ENCODE measurements at places on chromosomes 2 and 18. TPM values are rescaled to one million over a fixed set of nuclear protein-coding genes. Genes with fewer than 3 reads are reported as not detected.

The HOXD13 gene
- total RNA-seq: not detected

The TTC27 gene
- total RNA-seq: 13.2 TPM

GRCh38 chr2:172345956-172346555, 81.3 kb upstream of the ITGA6 start:
- no peak for DNase-seq
- no peaks in the 10 kb centered on the region for H3K27me3 ChIP-seq
- H3K4me1 ChIP-seq: peaks cover 5% of the 10 kb centered on the region
- H3K36me3 ChIP-seq: no peaks in the 10 kb centered on the region

DNA sequence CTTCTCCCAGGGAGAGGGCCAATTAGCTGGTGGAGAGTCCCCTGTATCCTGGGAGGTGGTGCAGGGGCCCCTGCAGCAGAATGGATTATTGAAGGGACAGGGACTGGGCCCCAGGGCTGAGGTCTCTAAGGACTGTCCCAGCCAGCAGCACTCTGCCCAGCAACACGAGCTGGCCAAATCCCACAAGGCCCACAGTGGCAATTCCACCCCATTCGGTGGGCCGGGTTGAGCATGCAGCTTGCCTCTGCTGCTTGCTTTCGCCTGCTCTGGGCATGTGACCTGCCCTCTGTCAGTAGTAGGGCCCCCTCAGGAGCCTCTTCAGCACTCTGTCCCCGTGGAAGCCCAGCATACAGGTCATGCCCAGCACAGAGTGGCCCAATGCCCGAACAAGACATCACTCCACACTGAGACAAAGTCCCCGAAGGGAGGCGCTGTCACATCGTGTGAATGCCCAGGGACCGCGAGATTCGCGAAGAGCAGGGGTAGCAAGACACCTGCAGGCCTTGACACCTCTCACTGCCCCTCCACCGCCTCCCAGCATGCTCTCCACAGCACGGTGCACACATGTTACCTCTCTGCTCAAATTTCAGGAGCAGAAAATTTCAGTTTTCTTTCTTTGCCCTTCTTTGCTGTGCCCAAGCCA, 65.4 kb downstream of the CRACDL start:
- DNase-seq: no peak
- no peaks in the 10 kb centered on the region for H3K27me3 ChIP-seq
- H3K4me3 ChIP-seq: no peak overlapping the region
- H3K27ac ChIP-seq: no peak overlapping the region

DNA sequence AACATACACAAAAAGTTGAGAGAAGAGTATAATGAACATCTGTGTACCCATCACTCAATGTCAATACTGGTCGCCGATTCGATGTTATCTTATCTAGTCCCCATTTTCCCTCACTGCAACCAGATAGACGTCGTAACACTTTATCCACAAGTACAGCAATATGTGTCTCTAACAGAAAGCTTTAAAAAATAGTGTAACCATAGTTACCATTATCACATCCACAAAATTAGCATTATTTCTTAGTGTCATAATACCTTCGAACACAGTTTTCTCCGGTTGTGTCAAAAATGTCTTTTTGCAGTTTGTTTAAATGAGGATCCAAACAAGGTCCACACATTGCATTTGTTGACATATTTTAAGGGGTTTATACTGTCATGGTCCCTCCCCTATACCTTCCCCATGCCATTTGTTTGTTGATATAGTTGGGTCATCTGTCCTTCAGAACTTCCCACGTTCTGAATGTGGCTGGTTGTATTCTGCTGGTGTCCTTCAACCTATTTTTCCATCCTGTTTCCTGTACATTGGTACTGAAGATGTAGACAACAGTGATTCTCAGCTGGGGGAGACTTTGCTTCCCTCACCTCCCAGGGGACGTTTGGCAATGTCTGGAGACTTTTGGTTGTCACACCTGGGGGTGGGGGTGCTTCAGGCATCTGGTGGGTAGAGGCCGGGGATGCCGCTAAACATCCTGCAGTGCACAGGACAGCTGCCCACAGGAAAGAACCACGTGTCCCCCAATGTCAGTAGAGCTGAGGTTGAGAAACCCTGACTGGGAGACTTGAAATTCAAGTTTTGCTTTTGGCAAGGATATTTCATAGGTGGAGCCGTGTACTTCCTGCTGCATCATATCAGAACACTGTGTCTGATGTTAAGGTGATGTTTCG, 72.7 kb upstream of the SPRED2 start:
- no peak overlapping the region for H3K27ac ChIP-seq
- no peaks in the 10 kb centered on the region for H3K4me1 ChIP-seq
- no peak for DNase-seq
- H3K36me3 ChIP-seq: no peaks in the 10 kb centered on the region

DNA sequence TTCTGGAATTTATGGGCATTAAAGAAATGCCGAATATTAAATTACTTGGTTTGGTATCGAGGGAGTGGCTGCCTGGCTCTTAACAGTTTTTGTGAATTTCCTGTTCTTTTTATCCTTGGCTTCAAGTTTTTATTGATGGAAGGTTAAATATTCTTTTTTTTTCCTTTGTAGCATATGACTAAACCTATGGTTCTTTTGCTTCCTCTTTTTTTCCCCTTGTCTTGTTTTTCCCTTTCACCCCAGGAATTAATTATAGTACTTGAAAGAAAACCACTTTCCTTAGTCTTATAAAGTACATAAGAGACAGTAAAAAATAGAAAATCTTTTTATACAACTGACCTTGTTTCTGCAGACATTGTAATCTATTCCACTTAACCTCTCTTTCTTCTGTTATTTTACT, 42.4 kb downstream of the MGAT5 start:
- no peaks in the 10 kb centered on the region for H3K36me3 ChIP-seq
- H3K27ac ChIP-seq: no peak overlapping the region
- no peak overlapping the region for H3K4me3 ChIP-seq
- no peaks in the 10 kb centered on the region for H3K27me3 ChIP-seq
- no peak for DNase-seq
- H3K4me1 ChIP-seq: peaks cover under 1% of the 10 kb centered on the region

DNA sequence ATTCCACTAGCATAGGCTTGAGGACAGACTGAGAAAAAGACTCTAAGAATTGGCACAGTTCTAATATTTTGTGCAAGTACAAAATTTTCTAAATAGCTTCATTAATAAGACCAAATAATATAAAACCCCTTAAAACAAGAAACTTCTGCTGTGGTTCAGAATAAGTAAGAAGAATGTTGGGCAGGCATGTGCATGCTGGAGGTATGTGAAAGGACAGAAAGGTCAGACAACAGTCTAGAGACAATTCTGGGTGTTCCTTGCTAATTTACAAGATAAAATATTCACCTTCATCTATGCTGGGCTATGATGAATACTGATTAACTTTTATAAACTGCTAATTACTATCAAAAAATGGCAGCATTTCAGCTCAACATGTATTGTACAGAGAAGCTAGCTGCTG, 14.9 kb downstream of the CEBPZOS start:
- H3K27me3 ChIP-seq: no peaks in the 10 kb centered on the region
- H3K4me1 ChIP-seq: peaks cover 6% of the 10 kb centered on the region
- no peak overlapping the region for H3K4me3 ChIP-seq
- peaks cover 14% of the 10 kb centered on the region for H3K36me3 ChIP-seq
- no peak for DNase-seq

DNA sequence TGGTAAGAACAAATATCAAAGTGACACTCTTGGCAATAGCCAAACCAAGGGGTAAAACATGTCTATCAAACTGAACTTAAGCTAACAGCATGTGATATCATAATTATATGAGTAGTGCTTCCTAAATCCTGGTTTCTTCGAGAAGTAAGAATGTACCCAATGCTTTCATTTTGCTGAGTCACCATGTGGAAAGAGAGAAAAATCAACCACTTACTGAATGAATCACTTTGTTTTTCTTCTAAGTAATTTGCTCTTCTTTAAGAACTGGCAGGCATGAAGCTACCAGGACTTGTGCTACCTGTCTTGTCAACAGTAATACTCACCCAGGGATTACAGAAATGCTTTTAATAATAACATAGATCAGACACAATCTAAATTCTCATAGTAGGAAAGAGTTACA, 19.0 kb upstream of the DUSP19 start:
- H3K27me3 ChIP-seq: no peaks in the 10 kb centered on the region
- H3K36me3 ChIP-seq: no peaks in the 10 kb centered on the region
- H3K4me3 ChIP-seq: no peak overlapping the region
- no peak for DNase-seq
- H3K4me1 ChIP-seq: no peaks in the 10 kb centered on the region
- no peak overlapping the region for H3K27ac ChIP-seq

Measured in psoas muscle (tissue), 8 donors.